WTC11 (cell line): ENCODE measurements at places on chromosomes 12 and 14. TPM values are rescaled to one million over a fixed set of nuclear protein-coding genes. Genes with fewer than 3 reads are reported as not detected.

DNA sequence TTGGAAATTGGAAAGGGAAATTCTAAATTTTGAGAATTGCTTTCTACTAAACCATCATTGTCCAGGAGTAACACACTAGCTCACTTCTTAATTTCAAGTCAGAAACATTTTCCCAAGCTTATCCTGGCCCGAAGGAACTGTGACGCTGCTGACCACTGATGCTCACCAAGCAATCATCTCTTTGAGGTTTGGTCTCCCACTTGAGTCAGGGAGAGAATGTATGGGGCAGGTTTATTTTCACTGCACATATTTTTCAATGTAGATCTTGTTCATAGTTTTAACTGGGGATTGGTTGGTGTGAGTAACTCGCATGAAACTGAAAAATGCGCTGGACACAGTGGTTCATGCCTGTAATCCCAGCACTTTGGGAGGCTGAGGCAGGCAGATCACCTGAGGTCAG, 12.9 kb upstream of the RNASE10 start:
- no peak overlapping the region for H3K27ac ChIP-seq
- H3K27me3 ChIP-seq, result no peaks in the 10 kb centered on the region; the same call in 1 of the 2 replicates
- DNase-seq, result no peak
- peaks cover 17% of the 10 kb centered on the region for H3K36me3 ChIP-seq
- no peak overlapping the region for H3K4me3 ChIP-seq

DNA sequence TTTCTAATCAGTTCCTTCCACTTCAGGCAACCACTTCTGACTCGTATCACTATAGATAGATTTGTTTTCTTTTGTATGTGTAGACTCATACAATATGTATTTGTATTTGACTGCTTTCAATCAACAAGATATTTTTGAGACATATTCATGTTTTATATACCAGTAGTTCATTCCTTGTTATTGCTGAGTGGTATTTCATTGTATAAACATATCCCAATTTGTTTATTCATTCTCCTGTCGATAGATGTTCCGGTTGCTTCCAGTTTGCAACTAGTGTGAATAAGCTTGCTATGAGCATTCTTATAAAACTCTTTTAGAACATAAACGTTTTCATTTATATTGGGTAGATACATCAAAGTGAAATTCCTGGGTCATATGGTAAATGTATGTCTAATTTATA, 119.2 kb downstream of the FIGNL2 start:
- H3K27ac ChIP-seq, result no peak overlapping the region
- no peaks in the 10 kb centered on the region for H3K4me1 ChIP-seq

The MMP17 gene
- total RNA-seq, result 58.8 to 67.1 TPM (median 62.1 TPM) in 3 replicates

The PTPN21 gene
- total RNA-seq, result 7.5 to 9.4 TPM (median 9.1 TPM) in 3 replicates

The IGF1 gene
- total RNA-seq, result 0.05 TPM in 1 of 3 replicates, not detected in the others

- peaks cover 4% of the 10 kb centered on the region for H3K4me1 ChIP-seq
- H3K27ac ChIP-seq, result no peak overlapping the region
- DNase-seq, result no peak
- H3K27me3 ChIP-seq, result no peaks in the 10 kb centered on the region
Measured at GRCh38 chr12:13875744-13876143, 105.7 kb downstream of the GRIN2B start.

The HVCN1 gene
- total RNA-seq, result 5.7 to 8.4 TPM (median 7.9 TPM) in 3 replicates
